ENCODE measurements at places on chromosomes 12 and 14.

GRCh38 chr14:96852823-96853422 lies 55.7 kb downstream of the VRK1 start:
- peak; percentile 5 for DNase-seq

DNA sequence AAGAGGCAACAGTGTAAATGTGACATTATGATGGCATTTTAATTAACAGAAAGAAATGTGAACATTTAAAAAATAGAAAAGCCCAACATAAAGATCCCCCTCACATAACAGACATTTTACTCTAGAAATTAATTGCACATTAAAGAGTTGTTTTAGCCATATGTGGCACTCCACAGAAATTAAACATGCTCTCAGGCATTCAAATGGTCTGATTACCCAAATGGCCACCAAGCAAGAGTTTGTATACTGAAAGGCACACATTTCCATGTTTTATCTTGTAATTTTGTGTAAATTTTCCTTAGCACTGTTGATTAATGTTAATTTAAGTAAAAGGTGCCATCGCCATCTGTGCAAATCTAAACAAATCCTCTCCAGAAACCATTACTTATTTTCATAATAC lies 43.5 kb downstream of the GTF2A1 start:
- no peak for DNase-seq

DNA sequence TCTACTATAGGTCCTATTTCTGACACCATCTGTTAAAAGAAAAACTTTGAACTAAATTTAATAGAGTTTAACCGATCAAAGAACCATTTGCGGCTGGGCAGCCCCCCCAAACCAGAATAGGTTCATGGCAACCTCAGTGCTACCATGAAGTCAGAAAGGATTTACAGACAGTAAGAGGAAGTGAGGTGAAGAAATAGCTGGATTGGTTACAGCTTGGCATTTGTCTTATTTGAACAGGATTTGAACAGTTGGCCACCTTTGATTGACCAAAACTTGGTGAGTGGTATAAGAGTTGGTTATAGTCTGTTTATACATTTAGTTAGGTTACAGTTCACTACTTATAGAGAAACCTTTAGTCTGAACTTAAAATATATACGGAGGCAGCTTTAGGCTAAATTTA lies 88.9 kb downstream of the TXNDC16 start:
- DNase-seq = no peak

- DNase-seq = no peak
These were observed 145.8 kb downstream of the DICER1 start for GRCh38 chr14:95011445-95012006.

- DNase-seq = no peak
These were observed 14.5 kb upstream of the MDM2 start for GRCh38 chr12:68793436-68793835.

DNA sequence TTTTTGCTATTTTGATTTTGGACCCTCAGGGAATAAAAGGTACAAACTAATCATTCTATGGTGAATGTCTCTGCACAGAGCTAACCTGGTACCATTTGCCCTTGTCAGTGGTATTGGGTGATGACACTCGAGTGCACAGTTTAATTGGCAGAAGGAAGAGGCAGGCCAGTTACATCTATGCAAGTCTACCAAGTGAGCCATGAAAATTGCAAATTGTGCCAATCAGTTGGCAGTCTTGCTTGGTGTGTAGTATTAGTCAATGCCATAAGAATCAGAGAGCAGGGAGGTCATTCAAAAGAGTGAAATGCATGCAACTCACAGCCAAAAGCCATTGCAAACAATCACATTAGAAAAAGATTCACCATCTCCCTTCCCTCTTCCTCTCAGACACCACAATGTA lies 479.6 kb downstream of the ADAMTS20 start:
- DNase-seq = no peak

GRCh38 chr12:68048648-68049297 lies 59.5 kb downstream of the IFNG-AS1 start:
- DNase-seq = no peak

- DNase-seq = no peak
These were observed 68.2 kb downstream of the PLEKHG3 start for GRCh38 chr14:64772397-64772950.

- no peak for DNase-seq
These were observed 113.7 kb upstream of the PDZRN4 start for GRCh38 chr12:41074473-41074769.

DNA sequence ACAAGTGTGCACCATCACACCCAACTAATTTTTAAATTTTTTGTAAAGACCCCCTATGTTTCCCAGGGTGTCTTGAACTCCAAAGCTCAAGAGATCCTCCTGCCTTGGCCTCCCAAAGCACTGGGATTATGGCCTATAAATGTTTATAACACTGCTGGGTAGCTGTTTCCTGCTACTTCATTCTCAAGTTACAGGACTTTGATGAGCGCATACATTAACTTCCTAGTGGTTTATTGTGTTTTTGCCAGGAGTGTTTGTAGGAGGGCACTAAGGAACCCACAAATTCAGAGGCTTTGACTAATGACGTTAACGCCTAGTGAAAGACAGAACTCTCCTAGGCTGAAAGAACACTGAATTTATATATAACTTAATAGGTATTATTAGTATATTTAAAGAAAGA lies 15.2 kb upstream of the NAA30 start:
- no peak for DNase-seq

DNA sequence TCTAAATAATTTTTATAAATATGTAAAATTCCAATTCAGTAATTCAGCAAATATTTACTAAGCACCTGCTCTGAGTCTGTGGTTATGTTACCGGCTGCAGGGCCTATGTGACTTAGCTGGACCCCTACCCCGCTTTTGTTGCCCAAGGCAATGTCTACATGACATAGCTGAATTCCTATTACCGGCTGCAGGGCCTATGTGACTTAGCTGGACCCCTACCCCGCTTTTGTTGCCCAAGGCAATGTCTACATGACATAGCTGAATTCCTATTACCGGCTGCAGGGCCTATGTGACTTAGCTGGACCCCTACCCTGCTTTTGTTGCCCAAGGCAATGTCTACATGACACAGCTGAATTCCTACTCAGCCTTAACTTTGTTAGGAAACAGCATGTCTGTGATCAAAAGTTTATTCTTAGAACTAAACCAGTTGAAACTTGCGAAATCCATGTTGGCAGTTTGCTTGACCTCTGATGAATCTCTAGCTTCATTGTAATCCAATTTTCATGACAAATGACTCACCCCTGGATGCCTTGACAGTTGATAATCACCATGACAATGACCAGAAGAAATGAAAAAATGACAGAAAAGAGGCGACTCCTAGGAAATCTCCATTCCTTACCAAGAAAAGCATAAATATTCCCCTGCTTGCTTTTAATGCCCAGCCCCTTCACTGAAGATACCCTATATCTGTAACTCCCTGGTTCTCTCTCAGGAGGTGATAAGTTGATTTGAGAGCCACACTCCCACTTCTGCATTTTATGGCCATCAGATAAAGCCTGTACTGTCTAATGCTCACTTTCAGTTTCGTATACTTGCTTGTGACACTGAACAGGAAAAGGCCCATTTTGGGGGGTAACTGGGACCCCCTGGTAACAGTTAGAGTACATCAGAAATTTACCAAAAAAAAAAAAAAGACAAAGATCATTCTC lies 148.4 kb upstream of the SYT10 start:
- DNase-seq = no peak

DNA sequence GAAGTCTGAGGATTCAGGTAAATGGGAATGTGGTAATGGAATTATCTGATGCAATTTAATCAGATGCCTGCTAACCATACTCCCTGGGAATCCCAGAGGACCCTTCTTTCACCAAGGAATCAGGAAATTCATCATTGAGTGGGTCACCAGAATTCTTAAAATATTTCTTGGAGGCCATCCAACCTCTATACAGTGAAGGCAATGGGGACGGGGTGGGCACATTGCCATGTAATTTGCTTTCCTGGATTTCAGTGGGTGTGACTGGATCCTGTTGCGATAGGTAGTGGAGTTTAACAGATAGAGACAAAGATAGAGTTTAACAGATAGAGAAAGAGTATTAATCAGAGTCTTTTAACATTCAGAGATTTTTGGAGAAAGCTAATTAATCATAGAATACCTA lies 394.4 kb downstream of the DAD1 start:
- DNase-seq = no peak

DNA sequence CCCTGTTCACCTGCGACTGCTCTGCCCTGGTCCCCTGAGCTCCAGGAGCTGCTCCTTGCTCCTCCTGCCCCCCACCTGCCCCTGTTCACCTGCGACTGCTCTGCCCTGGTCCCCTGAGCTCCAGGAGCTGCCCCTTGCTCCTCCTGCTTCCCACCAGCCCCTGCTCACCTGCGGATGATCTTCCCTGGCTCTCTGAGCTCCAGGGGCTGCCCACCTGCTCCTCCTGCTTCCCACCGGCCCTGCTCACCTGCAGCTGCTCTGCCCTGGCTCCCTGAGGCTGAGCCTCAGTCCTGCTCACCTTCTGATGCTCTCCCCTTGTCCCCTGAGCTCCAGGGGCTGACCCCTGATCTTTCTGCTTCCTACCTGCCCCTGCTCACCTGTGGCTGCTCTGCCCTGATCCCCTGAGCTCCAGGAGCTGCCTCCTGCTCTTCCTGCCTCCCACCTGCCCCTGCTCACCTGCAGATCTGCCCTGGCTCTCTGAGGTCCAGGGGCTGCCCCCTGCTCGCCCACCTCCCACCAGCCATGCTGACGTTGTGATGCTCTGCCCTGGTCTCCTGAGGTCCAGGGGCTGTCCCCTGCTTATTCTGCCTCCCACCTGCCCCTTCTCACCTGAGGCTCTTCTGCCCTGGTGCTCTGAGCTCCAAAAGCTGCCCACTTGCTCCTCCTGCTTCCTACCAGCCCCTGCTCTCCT lies 219.2 kb downstream of the TMEM121 start:
- DNase-seq = no peak

GRCh38 chr12:131409211-131409610 lies 301.7 kb upstream of the SFSWAP start:
- no peak for DNase-seq

- DNase-seq = no peak
These were observed 93.2 kb downstream of the SLC2A13 start for GRCh38 chr12:40012711-40013110.

- no peak for DNase-seq
These were observed 15.4 kb downstream of the BEGAIN start for GRCh38 chr14:100571837-100572236.

GRCh38 chr12:23942841-23943240 lies 6.6 kb downstream of the SOX5 start:
- no peak for DNase-seq

- no peak for DNase-seq
These were observed 69.4 kb upstream of the DYRK2 start for GRCh38 chr12:67578976-67579661.
